Activated CD8-positive, alpha-beta memory T cell treated with anti-CD3 and anti-CD28 coated beads for 24 hours (primary cell): ENCODE measurements at places on chromosomes 2 and 18.

GRCh38 chr2:41718705-41719104 lies 329.1 kb upstream of the PKDCC start:
- no peak for DNase-seq

GRCh38 chr2:123659120-123659519 lies 366.0 kb upstream of the CNTNAP5 start:
- no peak for DNase-seq

DNA sequence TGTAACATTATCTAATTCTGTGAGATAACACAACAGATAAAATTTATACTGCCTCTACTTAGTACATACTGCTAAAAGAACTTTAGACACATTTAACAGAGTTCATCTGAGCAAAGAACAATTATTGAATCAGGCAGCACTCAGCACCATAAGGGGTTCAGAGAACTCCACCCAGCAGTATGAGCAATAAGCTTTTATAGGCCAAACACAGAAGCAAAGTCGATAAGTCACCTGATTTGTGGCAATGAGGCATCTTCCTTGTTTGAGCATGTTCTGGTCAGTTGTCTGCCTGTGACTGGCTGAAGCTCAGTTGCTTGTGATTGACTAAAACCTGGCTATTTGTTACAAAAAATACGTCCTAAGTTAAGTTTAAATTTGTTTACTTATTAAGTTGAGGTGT lies 746.1 kb upstream of the DDX18 start:
- DNase-seq: no peak

- DNase-seq: no peak
Observed at GRCh38 chr18:54023471-54023870, 201.0 kb downstream of the MBD2 start.

- DNase-seq: no peak
Observed at GRCh38 chr2:216302981-216303676, 69.2 kb downstream of the MARCHF4 start.

DNA sequence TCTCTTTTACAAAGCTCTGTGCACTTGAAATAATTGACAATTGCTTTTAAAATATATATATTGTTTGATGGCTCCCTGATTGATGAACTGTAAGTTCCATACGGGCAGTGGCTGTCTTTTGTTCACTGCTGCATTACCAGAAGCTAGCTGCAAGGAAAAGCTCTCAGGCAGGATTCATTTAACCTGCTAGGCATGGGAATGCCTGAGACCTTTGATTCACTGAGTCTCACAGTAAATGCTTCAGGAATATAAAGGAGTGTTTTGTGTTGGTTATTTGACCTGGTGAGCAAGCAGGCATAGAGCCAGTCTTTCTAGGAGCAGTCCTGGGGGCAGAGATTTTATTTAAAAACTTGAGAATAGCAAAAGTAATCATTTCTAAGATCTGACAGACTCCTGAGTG lies 193.2 kb upstream of the ITGA4 start:
- no peak for DNase-seq

DNA sequence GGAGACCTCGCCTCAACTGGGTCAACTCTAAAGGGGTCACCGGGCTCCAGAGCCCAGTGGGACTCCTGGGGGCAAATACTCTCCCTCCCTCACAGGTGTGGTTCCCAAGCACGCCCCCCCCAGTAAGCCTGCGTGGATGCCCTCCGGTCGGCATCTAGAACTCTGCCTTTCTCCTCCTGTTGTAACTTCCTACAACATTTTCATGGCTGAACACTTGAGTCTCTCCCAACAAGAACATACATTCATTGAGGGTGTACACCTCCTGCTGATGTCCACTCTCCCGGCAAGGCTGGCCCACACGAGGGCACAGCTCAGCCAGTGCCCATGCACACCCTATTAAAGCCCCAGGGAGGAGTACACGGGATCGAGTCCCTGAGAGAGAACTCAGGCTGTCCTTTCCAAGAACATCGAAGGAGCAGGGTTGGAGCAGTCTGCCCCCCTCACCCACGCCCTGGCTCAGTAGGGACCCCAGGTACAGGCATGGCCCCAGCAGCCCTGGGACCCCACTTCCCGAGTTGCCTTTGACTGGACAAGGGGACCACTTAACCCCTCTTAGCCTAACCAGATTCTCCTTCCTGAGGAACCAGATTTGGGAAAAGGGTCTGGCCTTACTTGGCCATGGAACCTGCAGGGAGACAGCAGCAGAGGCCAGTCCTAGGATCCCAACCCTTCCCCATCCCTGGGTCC lies 37.4 kb downstream of the FAM178B start:
- DNase-seq: no peak

DNA sequence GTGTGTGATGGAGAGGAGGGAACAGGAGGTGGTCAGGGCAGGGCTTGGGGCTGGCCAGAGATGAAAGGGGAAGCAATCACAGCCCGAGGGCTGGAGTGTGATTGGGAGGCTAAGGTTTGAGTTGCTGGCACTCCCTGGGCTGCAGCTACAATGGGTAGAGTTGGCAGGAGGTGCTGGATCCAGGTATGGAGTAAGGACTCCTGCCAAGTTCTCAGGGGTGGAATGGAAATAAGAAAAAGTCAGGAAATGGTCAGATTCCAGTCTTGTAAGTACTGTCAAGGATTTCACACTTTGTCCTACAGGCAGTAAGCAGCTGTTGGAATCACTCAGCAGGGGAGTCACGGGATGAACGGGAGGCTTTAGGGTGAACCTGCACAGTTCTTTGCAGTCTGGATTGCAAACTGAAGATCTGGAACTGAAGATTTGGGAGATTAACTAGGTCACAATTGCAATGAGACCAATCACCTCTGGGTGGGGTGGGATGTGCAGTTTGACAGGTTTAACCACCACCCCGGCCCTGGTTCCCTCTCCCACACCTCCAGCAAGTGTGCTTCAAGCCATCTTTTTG lies 10.9 kb upstream of the INPP5D start:
- DNase-seq: no peak

GRCh38 chr2:62947403-62947802 lies 103.2 kb upstream of the OTX1 start:
- DNase-seq: no peak

GRCh38 chr2:44010266-44010665 lies 14.5 kb upstream of the LRPPRC start:
- DNase-seq: no peak

- DNase-seq: no peak
Observed at GRCh38 chr2:73890301-73891092, 2.3 kb upstream of the ACTG2 start.

DNA sequence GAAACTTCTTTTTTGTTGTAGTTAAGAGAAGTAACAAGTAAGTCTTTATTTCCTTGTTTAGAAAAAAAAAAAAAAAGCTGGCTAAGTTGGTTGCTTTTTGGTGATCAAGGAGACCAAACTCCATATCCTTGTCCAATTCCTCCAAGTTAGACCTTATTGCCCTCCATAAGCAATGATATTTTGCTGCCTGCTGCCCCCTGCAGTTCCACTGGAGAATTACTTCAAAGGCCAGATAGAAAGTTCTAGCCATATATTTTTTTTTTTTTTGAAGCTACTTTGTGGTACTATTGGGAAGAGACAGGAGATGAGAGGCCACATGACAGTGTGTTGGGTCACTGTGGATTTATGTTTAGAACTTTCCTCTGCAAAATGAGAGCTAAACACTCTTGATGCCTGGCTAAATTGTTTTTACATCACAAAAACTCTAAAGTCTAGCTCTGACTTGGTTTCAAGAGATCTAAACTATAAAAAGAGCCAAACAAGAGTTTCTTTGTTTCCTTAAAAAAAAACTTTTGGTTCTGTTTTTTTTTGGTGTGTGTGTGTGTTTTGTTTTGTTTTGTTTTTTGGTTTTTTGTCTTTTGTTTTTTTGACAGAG lies 80.7 kb upstream of the RASGRP3 start:
- peak; percentile 69 for DNase-seq

- no peak for DNase-seq
Observed at GRCh38 chr2:230234845-230235244, 9.3 kb downstream of the SP140 start.

GRCh38 chr2:201362396-201362795 lies 5.3 kb upstream of the FLACC1 start:
- no peak for DNase-seq
